ENCODE measurements at places on chromosomes 16 and 17. TPM values are rescaled to one million over a fixed set of nuclear protein-coding genes. Genes with fewer than 3 reads are reported as not detected.

TUBG1 gene
- 119 TPM for total RNA-seq

HAS3 gene
- total RNA-seq: under 0.01 TPM

KRTAP9-8 gene
- not detected for total RNA-seq

ARHGAP44 gene
- 0.74 TPM for total RNA-seq

KCTD19 gene
- total RNA-seq: not detected
